ENCODE measurements at places on chromosomes 16 and 17.

DNA sequence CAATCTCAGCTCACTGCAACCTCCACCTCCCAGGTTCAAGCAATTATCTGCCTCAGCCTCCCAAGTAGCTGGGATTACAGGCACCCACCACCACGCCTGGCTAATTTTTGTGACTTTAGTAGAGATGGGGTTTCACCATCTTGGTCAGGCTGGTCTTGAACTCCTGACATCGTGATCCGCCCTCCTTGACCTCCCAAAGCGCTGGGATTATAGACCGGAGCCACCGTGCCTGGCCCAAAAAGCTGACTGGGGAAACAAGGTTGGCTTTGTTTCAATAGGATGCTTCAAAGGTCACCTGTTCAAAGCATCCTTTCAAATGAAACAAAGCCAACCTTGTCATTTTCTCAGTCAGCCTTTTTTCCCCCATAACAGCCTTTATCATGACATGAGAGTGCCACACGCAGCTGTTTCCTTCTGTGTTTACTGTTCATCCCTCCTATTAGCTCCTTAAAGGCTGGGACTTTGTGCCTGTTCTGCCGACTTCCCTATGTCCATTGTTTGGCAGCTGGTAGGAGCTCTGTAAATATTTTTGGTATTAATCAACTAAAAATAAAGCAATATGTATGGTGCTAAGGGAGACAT is 51.1 kb downstream of the ADAMTS18 start:
- no peak for DNase-seq

DNA sequence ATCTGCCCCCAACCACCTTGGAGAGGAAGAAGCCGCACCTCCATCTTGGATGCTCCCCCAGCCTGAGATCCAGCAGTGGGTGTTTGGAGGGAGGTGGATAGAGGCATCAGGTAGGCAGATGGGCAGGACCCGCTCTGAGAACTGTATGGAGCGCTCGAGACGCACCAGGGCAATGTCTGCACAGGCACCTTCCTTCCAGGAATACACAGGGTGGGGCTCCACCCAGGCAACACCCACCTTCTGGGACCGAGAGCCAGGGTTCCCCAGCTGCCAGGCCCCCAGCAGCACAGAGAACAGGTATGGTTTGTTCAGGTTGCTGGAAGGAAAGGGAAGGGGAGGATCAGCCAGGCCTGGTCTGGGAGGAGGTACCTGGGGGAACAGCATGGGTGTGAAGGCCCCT is 2.4 kb downstream of the PRSS22 start:
- no peak for DNase-seq

GRCh38 chr17:50057521-50057991 is 1.6 kb downstream of the ITGA3 start:
- DNase-seq, result no peak

GRCh38 chr16:7303052-7303610 is 29.5 kb upstream of the RBFOX1 start:
- no peak for DNase-seq

DNA sequence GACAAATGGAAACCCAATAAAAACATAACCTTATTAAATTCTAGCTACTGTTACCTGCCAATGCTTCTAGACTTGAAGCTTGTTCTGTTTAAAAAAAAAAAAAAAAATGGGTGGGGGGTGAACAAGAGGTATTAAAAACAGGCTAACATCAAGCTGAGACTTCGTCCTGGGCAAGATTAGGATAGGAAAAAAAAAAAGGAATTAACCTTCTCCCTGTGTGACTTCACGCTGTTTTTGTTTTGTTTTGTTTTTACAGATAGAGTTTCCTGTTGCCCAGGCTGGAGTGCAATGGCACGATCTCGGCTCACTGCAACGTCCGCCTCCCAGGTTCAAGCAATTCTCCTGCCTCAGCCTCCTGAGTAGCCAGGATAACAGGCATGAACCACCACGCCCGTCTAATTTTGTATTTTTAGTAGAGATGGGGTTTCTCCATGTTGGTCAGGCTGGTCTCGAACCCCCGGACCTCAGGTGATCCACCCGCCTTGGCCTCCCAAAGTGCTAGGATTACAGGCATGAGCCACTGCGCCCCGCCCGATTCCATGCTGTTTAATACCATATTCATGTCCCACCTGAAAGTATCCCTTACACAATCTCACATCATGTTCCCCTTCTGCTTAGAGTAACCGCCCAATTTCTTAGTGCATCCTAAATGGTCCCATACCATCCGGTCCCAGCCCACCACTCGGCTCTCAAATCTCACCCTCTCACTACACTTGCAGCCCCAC is 2.2 kb downstream of the USP31 start:
- no peak for DNase-seq

DNA sequence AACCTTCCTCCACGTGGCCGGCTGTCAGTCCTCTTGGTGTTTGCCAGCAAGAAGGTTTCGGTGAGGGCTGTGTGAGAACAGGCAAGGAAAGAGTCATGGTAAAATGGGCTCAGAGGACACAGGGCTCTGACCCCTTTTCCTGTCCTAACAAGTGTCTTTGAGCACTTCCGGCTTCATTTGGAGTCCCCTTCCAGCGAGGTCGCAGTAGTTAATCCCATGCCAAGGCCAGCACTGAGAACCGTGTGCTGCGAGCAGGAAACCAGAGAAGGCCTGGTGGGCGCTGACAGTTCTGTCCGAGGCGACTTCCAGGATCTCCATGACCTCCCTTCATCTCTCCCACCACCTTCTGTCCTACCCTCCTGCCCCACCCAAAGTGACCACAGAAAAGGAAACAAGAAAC is 168.1 kb downstream of the ZFHX3 start:
- no peak for DNase-seq

DNA sequence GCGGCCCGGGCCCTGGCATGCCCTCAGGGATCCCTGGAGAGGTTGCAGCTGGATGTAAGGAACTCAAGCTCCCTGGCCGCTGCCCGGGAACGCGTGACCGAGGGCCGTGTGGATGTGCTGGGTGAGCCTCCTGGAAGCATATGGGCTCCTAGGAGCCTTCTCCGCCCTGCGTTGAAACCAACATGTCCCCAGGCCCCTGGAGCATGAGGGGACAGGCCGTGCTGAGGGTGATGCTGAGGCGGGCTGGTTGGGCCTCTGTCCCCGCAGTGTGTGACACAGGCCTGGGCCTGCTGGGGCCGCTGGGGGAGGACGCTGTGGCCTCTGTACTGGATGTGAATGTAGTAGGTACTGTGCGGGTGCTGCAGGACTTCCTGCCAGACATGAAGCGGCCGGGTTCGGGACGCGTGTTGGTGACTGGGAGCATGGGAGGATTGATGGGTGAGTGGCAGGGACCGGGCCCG is 5.7 kb upstream of the HSD17B1 start:
- DNase-seq, result no peak

DNA sequence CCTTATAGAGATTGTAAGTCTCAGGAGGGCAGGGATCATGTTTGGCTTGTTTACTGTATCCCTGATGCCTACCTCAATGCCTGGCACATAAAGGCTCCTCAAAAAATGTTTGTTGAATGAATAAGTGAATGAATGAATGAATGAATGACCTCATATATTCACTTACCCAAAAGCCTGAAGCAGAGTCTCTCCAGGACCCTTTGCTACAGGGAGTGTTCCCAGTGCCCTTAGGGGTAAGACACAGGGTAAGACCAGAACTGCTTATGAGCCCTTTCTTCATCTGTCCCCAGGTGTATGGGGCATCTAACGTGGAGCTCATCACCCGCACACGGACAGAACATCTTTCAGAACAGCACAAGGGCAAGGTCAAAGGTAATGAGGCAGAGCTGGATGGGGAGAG is 12.3 kb downstream of the CORO6 start:
- DNase-seq, result no peak

- DNase-seq, result no peak
Measured at GRCh38 chr16:24491731-24492130, 47.6 kb upstream of the RBBP6 start.

- no peak for DNase-seq
Measured at GRCh38 chr16:78962457-78962929, 638.0 kb downstream of the MAF start.

GRCh38 chr17:18043491-18043890 is 4.3 kb downstream of the GID4 start:
- DNase-seq, result no peak

GRCh38 chr16:85687651-85688471 is 893 bp downstream of the GINS2 start:
- no peak for DNase-seq

DNA sequence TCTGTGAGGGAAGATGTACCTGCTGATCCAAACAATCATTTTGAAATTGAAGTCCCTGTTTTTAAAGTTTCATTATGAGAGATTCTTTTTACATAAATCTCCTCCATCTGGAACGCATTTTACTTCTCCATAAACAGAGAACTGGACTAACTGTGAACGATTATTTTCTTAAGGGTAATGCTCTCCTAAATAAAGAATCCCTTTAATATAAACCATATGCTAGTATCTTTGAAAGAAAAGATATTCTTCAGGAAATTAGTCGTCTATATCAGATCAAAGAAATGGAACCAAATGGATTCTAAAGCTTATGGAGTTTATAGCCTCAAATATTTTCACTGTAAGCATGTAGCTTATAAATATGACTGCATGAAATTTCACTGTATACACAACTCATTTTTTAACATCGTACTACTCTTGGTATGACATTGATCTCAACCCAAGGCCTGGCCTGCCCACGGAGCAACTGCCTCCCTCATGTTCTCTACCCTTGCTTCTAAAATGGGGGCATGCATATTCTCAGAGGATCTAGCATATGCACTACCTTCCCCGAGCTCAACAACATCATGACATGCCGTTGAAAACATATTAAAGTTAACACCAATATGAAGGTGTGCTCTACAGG is 66.4 kb downstream of the MYH10 start:
- no peak for DNase-seq

DNA sequence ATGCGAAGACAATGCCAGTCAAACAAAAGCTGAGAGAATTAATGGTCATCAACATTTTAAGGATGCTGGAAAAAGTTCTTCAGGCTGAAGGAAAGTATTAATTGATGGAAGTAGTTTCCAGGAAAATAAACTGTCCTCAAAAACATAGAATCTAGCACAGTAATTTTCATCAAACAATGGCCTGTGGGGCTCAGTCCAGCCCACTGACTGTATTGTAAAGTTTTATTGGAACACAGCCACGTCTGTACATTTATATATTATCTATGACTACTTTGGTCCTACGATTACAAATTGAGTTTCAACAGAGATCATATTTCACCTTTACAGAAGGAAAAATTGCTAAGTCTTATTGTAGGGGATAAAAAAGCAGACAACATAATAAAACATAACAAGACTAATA is 484.5 kb downstream of the KCNJ2 start:
- no peak for DNase-seq

DNA sequence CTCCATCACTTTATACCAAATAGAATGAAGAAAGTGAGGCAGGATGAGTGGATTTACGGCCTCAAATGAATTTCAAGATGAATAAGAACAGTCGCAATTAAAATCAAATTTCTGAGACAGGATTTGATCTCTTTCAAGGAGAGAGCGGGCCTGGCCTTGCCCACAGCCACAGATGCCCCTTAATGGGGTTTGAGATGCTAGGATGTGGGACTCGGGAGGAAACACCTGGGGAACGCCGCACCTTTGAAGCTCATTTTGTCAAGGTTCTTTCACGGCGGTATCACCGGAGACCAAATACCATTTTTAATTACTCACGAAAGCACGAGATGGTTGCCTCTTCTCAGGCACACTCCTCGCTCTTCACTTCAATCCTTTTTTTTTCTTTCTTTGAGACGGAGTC is 178.1 kb upstream of the SDK2 start:
- no peak for DNase-seq

DNA sequence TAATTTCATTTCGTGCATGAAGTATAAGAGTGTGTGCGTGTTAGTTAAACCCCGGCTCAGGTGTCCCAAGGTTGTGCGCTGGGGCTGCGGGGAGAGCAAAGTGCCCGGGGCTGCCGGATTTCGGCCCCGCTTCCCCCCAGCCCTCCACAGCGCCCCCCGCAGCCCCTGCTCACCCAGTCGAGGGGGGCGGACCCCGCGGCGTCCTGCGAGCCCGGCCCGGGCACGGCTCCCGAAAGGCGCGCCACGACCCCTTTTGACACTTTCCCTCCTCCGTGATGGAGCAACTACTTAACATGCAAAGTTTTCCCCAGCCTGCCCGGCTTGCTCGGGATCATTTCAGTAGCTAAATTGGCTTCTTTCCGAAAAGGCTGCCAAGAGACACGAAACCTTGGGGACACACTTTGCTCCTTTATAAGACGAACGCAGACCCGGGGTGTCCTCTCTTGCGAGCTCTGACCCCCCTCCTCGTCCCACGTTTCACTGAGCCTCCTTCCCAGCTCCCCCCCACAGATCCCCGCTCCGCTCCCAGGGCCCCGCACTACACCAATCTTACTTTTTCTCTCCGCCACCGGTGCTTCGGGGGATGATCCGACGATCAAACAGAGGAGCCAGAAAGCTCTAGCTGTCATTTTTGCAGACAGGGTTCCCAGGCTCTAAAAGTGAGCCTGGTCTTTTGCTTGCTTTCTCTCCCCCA is 552 bp downstream of the C17orf58 start:
- no peak for DNase-seq

DNA sequence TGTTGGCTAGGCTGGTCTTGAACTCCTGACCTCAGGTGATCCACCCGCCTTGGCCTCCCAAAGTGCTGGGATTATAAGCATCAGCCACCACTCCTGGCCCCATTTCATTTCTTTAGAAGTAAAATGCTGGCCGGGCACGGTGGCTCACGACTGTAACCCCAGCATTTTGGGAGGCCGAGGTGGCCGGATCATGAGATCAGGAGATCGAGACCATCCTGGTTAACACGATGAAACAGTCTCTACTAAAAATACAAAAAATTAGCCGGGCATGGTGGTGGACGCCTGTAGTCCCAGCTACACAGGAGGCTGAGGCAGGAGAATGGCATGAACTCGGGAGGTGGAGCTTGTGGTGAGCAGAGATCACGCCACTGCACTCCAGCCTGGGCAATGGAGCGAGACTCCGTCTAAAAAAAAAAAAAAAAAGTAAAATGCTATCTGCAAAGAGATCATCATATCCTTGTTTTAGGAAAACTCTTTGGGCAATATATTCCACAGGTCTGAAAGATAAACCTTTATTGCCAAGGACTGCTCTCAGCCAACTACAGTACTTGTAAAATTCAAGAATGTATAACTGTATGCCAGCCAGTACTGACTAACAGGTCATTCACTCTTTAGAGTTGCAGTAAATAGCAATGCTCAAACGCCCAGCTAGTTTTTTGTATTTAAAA is 3.8 kb downstream of the GJC1 start:
- no peak for DNase-seq

DNA sequence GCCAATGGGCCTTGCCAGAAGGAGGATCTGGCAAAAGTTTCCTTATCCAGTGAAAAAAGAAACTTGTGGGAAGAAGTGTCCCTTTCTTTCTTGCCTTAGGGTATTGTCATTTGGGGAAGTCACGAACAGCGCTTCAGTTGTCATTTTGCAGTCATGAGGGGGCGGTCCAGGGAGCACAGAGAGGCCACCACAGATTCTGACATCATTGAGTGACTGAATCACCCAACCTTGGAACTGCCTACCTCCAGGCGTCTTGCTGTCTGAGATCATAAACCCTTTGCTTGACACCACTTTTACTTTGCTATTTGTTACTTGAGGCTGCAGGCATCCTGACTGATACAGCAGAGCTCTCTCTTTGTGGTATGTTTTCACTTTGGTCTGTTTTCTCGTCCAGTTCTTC is 3.1 kb upstream of the WSCD1 start:
- DNase-seq, result no peak

- DNase-seq, result peak; percentile 63
Measured at GRCh38 chr16:25134166-25134700, 22.7 kb downstream of the LCMT1 start.

All from GF-D8 (cell line).